ENCODE measurements at places on chromosomes 4 and X. TPM values are rescaled to one million over a fixed set of nuclear protein-coding genes. Genes with fewer than 3 reads are reported as not detected.

GRCh38 chr4:17128268-17128667, 229.8 kb upstream of the LDB2 start:
- no peak for DNase-seq

GRCh38 chrX:103549916-103550315, 30.6 kb upstream of the RAB40A start:
- DNase-seq = no peak

Gene TDO2
- 29.7 TPM for total RNA-seq

- peak; percentile 73 for DNase-seq
Observed at GRCh38 chrX:150680974-150681373, 12.2 kb upstream of the MTMR1 start.

DNA sequence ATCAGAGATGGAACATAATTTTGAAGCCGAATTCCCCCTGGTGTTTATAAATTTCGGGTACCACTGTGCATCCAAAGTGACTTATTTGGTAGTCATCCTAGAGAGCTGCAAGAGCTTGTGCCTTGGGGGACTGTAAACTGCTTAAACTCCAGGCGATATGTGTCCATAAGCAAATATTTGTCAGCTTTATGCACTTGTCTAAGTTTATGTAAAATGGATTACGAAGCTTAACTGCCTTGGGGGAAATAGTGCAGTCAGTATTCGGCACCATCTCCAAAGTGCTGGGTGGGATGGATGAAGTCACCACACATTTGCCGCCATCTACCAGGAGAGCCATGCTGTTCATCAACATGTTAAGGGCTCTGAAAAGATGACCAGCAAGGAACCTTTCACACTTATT, 65.9 kb downstream of the CC2D2A start:
- no peak for DNase-seq

Gene PLP2
- 32.4 TPM for total RNA-seq

- no peak for DNase-seq
Observed at GRCh38 chr4:140869446-140869845, 113.3 kb upstream of the TBC1D9 start.

- no peak for DNase-seq
Observed at GRCh38 chr4:21467551-21467950, 481.0 kb downstream of the KCNIP4 start.

DNA sequence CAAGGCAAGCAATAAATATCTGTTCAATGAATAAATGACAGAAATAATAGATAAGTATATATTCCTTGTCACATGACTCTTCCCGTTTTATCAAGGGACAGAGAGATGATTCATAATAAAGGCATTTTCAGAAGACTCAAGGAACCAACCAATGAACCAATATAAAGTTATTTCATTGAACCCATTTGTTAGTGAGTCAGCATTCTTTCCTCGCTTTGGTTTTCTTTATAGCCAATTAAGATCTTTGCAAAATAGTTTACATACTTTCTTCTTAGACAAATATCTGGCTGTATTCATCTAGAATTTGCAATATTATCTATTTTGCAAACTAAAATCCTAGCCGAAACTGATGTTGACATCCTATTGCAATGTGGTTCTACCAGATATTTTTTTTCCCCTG, 269.4 kb downstream of the IL15 start:
- DNase-seq = no peak

DNA sequence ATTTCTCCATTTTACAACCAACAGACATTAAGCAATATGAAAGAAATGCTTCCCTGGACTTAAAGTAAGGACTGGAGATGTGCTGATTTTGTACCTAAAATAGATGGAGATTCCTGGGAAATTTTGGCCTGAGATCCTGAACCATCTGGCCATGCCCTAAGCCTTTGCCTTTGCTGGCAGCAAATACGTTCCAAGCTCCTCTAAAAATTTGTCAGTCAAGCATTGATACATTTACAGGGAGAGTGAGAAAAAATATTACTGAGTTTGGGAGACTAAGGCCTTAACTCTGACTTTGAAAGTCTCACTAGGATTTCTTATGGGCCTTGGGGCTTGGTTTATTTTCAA, 63.9 kb downstream of the FHDC1 start:
- peak; percentile 96 for DNase-seq

Gene TEX13C
- total RNA-seq = 0.31 TPM

- DNase-seq = no peak
Observed at GRCh38 chr4:23060776-23061175, 368.0 kb downstream of the GBA3 start.

DNA sequence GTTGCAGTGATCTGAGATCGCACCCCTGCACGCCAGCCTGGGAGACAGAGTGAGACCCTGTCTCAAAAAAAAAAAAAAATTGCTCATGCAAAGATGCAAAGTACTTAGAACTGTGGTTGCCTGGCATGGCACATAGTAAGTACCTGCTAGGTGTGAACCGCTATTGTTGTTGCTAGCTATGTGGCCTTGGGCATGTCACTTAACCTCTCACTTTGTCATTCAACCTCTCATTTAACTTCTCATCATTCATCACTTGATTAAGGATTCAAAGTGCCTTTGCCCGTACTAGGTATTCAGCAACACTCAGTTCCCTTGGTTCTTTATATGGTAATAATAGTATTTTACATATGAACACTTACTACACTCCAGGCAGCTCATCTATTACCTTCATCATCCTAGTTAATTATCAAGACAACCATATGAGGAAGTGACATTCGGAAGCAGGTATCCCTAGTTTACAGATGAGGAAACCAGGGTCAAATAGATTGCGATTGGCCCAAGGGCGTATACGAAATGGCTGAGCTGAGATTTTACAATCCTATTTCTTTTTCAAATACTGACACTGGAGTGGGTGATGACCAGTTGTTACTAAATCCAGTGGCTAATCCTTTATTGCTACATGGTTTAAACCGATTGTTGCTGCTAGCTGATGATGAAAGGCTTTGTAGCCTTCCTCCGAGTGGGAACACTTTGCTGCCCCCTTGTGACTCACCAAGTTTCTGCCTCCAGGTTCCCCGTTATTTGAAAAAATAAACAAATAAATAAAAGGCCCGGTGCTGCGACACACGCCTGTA, 28.8 kb upstream of the SOWAHD start:
- peak; percentile 52 for DNase-seq

DNA sequence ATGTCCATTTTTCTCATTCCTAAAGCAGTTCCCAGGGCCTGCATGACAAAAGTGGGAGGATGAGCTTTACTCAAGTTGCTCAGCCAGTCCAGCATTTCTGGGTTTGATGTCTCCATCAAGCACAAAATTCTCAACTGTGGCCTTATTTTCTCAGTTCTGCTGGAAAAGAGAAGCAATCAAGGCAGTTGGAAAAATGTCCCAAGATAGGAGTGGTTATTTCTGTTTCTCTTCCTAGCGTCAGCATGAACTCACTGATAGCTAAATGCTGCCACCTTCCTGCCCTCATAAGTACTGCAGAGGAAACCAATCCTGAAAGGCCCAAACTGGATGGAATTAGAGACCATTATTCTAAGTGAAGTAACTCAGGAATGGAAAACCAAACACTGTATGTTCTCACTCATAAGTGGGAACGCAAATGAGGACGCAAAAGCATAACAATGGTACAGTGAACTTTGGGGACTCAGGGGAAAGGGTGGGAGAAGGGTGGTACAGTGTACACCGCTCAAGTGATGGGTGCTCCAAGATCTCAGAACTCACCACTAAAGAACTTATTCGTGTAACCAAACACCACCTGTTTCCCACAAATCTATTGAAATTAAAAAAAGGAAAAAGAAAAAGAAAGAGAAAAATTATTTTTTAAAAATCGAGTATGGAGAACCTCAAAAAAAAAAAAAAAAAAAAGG, 29.6 kb downstream of the ADH7 start:
- DNase-seq = peak; percentile 53

GRCh38 chr4:53713296-53713695, 122.0 kb upstream of the LNX1 start:
- no peak for DNase-seq

GRCh38 chr4:57110640-57111511, 691 bp upstream of the IGFBP7 start:
- DNase-seq = no peak

Gene GRPR
- total RNA-seq = not detected

Gene P2RY10
- total RNA-seq = not detected

DNA sequence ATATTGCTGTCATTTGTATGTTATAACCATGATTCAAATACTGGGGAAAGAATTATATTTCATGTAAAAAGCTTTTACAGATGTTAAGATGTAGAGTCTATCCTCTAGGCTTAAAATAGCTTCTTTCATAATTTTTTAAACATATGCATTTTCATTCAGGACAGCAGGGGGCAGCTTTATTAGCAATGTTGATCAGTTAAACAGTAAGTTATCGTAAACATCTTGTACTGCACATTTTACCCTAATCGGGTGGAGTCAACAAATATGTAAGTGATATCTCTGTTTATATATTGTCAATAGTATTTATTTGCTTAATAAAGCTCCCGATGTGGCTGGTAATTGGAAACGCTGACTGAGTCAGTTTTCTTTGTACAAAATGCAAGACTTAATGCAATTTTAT, 142.5 kb upstream of the MED14 start:
- DNase-seq = no peak

DNA sequence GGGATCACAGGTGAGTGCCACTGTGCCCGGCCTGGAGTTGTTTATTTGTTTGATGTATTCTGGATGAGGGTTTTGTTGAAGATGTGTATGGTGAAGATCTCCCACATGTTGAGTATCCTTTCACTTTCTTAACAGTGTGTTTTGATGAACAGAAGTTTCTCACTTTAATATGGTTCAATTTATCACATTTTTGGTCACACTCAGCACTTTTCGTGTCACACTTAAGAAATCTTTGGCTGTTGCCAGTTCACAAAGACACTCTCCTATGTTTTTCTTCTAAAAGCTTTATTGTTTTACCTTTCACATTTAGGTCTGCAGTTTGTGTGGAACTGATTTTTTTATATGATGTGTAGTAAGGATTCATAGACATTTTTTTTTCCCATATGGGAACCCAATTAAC, 16.6 kb upstream of the ZNF185 start:
- no peak for DNase-seq

- no peak for DNase-seq
Observed at GRCh38 chr4:87560802-87561201, 31.6 kb upstream of the SPARCL1 start.

- no peak for DNase-seq
Observed at GRCh38 chr4:2572866-2573265, 36.4 kb downstream of the FAM193A start.

Gene JAKMIP1
- not detected for total RNA-seq

DNA sequence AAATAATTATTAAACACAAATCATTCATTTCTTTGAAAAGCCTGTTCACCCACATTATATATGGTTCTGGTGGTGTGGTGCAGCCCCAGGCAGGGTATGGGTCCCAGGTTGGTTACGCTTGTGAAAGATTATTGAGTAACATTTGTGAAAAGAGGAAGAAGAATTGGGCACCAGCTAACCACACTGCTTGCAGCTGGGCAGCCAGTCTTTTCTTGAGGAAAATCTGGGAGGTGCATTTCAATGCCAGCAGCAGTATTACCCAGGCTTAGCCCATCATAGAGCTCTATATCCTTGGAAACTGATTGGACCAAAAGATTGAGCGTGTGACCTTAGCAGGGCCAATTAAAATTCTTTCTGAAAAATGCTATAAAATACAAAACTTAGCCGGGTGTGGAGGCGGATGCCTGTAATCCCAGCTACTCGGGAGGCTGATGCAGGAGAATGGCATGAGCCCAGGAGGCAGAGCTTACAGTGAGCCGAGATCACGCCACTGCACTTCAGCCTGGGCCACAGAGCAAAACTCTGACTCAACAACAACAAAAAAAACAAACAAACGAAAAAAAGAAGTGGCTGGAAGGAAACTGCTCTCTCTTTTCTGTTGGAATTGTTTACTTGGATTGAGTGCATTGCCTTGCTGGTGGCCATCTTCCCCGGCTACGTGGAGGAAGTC, 9.7 kb upstream of the PLAC8 start:
- DNase-seq = no peak

DNA sequence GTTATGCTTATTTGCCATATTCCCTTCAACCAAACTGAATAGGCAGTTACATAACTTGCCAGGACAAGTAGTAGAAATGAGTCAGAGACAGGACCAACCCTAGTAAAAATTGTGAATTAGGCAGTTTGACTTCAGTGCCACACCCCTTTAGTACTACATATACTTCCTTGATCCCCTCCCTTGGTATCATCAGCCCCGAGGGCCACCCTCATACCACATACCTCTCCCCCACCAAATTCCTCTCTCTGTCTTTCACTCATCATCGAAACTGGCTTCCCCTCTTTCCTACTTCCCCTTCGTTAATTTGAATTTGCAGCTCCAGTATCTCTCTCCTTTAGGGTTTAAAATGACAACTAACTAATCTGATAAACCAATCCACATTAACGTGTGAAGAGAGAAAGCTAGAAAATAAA, 7.9 kb upstream of the PTPN13 start:
- no peak for DNase-seq

DNA sequence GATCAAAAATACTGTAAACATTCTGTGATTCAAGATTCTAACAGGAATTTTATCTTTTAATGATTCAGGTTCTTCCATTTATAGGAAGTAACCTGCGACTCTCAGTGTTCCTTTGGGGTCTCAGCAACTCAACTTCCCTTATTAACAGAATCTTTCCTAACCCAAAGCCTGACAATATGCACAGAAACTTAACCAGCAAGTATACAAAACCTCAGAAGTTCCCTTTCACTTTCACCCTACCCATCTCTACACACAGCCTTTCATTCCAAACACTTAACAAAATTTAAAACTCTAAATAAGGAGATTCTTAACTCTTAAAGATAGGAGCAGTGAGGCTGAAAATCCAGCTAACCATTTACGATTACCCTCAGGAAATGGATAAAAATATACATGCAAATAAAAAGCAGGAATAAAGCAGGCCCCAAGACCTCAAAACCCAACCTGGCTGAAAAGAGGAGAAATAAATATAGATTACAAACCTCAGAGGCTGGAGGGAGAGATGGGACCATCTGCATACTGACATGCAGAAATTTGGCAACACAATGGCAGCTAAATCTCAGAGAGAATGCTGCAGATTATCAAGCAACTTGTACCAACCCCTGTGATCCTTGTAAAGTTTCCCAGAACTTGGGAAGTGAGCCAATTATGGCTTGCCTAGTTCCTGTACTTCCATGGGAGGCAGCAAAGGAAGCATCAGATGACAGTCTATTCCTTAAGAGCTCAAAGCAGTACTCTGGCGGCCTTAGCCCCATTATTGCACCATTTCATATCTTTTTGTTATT, 101.0 kb downstream of the ATP11C start:
- DNase-seq = peak; percentile 38

All from G401 (cell line).